ENCODE measurements at places on chromosomes 12 and 14.
A peak's percentile ranks its signal among the peaks of the same experiment; 100 is the strongest.

DNA sequence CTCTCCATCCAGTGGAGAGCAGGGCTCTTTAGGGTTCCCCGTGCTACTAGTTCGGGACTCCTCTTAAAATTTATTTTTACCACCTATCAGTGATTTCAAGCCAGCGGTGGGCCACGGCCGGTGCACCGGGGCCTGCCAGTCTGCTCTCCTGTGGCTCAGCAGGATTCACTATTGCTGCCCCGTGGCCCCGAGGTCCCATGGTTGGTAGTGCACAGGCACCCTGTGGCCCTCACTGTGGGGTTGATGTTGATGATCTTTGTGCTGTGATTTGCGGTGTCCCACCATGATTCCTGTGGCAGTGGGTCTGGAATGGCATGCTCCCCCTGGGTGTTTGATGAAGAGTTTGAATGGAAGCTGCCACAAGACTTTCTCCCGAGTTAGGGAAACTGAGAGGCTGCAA lies 12.6 kb upstream of the MEG3 start:
- no peak for DNase-seq

DNA sequence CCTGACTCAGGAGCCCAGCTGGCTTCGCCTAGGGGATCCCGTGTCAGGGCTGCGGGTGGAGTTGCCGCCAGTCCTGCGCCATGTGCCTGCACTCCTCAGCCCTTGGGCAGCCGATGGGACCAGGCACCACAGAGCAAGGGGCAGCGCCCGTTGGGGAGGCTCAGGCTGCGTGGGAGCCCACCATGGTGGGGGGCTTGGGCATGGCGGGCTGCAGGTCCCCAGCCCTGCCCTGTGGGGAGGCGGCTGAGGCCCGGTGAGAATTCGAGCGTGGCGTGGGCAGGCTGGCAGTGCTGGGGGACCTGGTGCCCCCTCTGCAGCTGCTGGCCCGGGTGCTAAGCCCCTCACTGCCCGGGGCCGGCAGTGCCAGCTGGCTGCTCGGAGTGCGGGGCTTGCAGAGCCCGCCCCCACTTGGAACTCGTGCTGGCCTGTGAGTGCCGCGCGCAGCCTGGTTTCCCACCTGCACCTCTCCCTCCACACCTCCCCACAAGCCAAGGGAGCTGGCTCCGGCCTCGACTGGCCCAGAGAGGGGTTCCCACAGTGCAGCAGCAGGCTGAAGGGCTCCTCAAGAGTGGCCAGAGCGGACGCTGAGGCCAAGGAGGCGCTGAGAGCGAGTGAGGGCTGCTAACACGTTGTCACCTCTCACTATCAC lies 135.1 kb upstream of the SEL1L start:
- DNase-seq: no peak

GRCh38 chr12:110224379-110225304 lies 56.4 kb upstream of the ATP2A2 start:
- no peak for DNase-seq

DNA sequence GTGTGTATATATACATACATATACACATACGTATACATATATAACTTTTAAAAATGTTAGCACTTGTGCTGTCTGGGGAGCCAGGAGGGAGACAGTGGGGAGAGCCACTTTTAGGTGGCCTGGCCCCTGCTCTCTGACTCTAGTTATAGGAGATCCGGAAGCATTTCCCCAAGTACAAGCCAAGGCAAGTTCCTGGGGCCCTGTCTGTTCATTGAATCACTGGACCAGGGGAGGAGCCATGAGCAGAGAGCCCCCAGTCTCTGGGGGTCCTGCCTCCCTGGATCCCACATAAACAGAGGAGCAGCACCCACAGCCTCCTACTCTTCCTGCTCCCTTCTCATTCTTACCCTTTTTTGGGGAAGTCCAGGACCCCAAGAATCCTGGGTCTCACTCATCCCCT lies 45.4 kb upstream of the TMED10 start:
- DNase-seq: no peak

- DNase-seq: no peak
Observed at GRCh38 chr14:23425169-23425568, 10.3 kb downstream of the MYH7 start.

GRCh38 chr14:105853089-105853906 lies 326.9 kb downstream of the TMEM121 start:
- DNase-seq: no peak

GRCh38 chr14:20775901-20776300 lies 5.2 kb upstream of the RNASE6 start:
- DNase-seq: no peak

GRCh38 chr12:120481022-120481767 lies 11.6 kb upstream of the SRSF9 start:
- DNase-seq: no peak

- no peak for DNase-seq
Observed at GRCh38 chr14:66045572-66046021, 440.6 kb upstream of the CCDC196 start.

GRCh38 chr14:22613106-22613695 lies 15.1 kb downstream of the ABHD4 start:
- no peak for DNase-seq

DNA sequence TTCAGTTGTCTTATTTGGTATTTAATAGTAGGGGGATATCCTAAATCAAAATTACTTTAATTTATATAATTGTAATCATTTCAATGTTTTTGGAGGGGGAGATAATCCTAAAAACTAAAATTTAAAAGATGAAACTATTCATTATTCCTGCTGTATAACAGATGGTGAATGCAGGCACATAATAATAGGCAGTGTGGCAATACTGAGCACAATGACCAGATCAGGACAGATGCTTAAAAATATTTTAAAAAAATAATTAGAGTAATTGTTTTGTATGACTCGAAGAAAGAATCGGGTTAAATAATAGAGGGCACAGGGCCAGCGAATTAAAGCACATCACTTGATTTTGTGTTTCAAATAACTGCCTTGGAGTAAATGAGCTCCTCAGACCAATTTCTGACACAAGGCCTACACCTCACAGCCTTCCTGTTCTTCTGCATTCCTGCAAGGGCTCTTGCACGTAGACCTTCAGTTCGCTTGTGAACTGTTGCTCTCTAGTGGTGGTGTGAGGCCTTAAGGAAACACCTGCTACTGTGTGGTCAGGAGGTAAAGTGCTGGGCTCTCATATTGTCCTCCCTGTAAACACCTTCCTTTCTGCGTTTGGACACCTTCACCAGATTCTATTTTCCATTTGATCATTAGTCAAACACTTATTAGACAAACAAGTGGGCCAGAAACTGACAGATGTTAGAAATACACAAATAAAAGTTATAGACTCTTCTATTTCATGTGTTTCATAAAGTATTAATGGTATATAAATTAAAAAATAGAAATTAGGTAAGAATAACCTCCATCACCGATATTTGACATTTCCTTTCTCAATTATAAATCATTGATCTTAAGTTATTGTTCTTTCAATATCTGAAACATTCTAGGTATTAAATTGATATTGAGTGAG lies 29.3 kb upstream of the KLRF1 start:
- peak; percentile 55 for DNase-seq

DNA sequence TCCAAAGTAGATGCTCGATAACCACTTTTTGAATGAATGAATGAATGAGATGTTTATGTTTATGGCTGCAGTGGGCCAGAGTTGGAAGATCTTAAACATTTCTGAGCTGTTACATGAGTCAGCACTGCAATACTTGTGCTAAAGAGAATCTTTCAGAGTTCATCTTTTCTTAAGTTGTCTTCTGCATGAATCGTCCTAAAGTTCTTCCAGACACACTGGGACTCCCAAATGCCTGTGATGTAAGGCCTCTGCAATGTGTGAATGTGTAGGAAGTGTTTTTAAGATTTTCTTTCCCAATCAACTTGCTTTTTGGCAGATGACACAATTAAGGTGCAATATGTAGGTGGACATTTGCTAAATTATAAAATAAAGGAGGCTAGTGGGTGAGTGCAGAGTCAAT lies 50.3 kb upstream of the TRIM9 start:
- DNase-seq: no peak

GRCh38 chr12:92028441-92028709 lies 117.3 kb downstream of the BTG1 start:
- no peak for DNase-seq

DNA sequence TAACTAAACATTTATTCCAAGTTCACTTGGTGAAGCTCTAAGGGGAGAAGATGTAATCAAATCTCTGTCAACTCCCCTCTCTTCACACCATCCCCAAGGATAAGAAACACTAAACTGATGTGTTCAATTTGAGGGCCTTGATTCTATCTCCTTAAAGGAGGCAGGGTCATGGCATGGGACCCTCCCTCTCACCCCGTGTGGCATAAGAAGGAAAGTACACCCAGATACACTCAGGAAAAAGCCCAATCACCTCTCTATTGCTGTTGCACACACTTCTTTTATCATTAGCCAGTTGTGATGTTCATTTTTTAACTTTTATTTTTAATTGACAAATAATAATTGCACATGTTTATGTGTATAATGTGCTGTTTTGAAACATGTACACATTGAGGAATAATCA lies 35.1 kb downstream of the WASHC3 start:
- no peak for DNase-seq

- DNase-seq: no peak
Observed at GRCh38 chr14:50770586-50770985, 60.4 kb downstream of the NIN start.

DNA sequence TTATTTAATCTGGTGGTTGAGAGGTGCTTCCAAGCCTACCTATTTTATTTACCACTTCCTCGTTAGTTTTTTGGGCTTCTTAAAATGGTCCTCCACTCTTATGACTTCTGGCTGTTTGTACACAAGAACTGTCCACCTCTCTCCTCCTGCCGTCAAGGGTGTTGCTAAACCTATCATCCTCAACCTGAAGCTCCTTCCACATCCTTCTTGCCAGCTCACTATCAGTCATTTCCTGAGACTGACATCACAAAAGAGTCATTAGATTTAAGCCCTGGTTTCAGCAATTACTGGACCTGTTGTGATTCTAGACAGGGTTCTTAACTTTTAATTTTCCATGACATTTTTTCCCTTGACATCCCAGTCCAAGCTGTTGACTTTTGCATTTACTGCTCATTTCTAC lies 91.9 kb downstream of the BICD1 start:
- DNase-seq: no peak

- no peak for DNase-seq
Observed at GRCh38 chr12:66282244-66282643, 20.0 kb upstream of the HELB start.

DNA sequence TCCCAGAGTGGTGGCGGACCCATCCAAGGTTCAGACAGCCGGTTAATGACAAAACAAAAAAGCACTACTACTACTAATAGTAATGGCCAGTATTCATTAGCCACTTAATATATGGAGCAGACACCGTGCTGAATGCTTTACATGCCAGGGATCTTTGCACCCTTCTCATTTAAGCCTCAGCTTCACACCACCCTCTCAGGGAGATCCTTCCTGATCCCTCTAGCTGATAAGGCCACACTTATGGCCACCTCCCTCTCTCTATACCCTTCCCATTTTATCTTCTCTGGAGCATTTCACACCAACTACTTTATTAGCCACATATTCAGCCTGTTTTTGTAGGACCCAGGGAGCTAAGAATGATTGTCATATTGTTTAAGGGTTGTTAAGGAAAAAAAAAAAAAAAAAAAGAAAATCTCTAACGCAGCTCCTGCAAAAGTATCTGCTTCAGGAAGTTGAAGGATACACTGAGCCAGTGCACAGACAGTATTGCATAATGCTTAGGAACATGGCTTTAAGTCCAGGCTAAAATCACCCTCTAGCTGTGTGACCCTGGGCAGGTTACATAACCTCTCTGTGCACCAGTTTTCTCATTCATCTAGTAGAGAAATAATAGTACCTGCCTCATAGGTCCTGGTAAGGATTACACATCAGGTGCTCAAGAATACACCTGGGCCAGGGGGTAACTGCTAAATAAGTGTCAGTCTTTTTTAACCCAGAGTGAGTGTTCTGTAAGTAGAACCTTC lies 29.4 kb downstream of the NUAK1 start:
- DNase-seq: no peak

GRCh38 chr12:106106892-106107291 lies 31.9 kb downstream of the NUAK1 start:
- no peak for DNase-seq

- no peak for DNase-seq
Observed at GRCh38 chr12:123966596-123966995, 6.0 kb downstream of the CCDC92 start.

DNA sequence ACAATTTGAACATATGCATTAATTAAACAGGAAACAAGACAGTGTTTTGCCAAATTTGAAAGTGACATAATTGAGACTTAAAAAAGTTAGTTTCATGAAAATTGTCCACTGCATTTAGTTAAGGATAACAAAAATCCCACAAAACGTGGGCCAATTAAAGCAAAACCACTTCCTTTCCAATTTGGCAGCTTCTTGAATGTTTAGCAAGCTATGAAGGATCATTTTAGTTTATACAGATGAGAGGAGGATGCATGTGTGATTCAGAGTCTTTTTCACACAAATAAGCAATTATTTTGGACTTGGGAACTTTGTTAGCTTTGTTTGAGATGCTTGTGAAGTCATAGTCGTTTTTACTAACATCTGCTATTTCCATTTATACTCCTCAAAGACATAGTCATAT lies 109.6 kb downstream of the ATXN7L3B start:
- no peak for DNase-seq

DNA sequence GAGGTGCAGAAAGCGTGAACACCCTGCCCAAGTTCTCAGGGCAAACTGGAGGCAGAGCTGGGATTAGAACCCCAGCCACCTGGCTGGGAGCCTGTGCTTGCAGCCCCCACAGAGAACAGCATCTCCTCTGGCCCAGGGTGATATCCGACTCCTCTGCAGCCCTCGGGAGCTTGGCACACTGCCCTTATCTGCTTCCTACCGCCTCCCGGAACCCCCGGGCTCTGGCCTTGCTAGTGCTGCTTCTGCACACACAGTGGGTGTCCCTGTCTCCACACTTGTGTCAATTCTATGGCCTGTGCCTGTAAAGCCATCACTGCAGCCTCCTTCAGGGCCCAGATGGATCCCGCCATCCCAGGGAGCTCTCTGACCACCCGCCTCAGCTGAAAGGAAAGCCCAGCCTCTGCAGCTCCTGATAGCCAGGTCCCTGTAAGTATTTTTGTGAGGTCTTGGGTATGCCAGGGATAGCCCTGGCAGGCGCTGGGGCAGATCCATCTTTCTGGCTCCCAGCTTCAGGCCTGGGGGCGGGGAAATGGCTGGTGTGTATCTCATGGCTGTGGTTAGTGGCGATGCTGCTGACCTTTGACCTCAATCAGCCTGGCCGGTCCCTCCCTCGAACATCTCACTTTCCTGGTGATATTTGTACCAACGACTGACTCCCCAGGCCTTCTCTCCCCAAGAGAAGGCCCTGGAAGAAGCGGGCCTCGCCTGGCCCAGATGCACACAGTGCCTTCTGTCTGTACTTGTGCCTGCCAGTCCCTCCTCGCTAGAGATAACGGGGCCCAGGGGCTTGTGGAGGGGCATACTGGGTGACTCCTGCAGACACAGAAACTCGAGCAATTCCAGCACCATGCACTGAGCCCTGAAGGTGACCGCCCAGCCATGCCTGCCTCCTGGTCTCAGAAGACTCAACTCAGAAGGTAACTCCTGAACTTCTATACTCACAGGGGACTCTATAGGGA lies 183.8 kb downstream of the CALM1 start:
- no peak for DNase-seq

Data from activated CD4-positive, alpha-beta T cell treated with anti-CD3 and anti-CD28 coated beads, Interleukin-2, amount 50 U/mL, for 1 hour (primary cell).